ENCODE measurements at places on chromosomes 5 and 9.
A peak's percentile ranks its signal among the peaks of the same experiment; 100 is the strongest.

GRCh38 chr9:78939311-78940065 is 632.3 kb upstream of the TLE4 start:
- no peak for DNase-seq

DNA sequence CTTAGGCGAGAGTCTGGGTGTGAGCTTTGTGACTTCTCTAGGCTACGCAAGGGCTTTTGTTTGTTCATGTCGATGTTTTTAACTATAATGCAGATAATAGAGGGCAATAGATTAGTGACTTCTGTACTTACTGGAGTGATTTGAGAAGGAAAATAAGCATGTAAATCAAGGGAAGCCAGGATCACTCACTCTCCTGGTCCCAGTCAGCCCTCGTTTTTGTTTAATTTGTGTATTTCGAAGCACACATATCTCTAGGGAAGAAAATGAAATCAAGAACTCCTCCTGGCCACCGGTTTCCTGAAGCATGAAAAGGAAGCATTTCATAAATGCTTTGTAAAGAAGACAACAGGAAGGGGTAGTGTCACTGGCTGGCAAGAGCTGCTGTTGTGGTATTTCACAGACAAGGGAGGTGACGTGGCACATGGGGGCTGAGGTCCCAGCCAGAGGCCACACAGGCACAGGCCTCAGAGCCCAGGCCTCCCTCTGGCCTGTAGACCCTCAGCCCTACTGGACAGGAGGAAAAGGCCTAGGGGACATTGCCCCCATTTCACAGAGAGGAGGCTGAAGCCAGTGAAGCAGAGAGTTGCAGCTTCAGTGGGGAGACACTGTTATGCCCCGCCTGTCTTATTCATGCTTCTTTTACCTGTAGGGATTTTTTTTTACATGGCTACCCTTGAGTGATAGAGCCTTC is 34.1 kb downstream of the IRF1 start:
- DNase-seq, result peak; percentile 49

DNA sequence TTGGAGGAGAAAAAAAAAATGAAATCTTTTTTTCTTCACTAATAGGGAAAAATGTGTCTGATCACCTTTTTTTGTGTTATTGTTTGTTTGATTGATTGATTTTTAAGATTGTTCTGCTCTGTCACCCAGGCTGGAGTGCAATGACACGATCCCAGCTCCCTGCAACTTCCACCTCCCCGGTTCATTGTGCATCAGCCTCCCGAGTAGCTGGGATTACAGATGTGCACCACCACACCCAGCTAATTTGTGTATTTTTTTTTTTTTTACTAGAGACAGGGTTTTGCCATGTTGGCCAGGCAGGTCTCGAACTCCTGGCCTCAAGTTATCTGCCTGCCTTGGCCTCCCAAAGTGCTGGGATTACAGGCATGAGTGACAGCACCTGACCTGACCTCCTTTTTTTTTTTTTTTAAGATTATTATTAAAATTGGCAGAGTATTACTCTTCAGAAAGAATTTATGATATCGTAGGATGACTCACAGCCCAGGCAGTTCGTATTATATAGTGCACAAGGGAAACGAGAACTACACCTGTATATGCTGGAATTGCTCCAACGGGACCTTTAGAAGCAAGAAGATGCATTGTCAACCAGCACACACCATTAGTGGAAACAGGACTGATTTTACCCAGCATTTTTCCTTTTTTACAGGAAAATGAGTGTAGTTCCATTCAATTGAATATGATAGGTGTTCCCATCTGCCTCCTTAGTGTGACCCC is 27.7 kb downstream of the FUBP3 start:
- no peak for DNase-seq

- no peak for DNase-seq
Observed at GRCh38 chr5:30343707-30344106, 849.8 kb upstream of the CDH6 start.

DNA sequence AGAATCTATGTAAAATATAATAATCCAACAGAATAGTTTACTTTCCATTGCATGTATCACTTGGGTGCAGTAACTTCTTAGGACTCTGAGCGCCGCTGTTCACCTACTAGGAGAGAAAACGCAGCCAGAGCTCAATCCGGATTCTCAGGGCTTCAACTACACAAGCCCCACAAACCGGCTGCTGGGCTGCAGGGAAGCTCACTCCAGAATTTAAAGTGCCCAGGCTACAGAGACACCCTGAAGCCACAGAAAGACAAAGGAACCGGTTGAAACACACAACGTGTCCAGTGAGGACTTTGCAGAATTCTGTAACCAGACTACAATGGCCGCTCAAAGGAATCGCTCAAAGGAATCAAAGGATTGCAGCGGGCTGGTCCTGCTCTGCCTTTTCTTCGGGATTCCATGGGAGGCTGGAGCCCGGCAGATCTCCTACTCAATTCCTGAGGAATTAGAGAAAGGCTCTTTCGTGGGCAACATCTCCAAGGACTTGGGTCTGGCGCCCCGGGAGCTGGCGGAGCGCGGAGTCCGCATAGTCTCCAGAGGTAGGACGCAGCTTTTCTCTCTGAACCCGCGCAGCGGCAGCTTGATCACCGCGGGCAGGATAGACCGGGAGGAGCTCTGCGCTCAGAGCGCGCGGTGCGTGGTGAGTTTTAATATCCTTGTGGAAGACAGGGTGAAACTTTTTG is at the start of gene PCDHGA10:
Gene PCDHGA10, plus strand, starts transcription at position 134 of the 686 bp plus-strand sequence. Its CDS starts 189 bp downstream, at position 323.
- DNase-seq, result peak; percentile 67

GRCh38 chr9:101574731-101575333 is 19.9 kb downstream of the PPP3R2 start:
- no peak for DNase-seq

- no peak for DNase-seq
Observed at GRCh38 chr5:171810227-171810626, 24.6 kb downstream of the SMIM23 start.

- DNase-seq, result no peak
Observed at GRCh38 chr9:99340281-99340680, 118.2 kb downstream of the SEC61B start.

DNA sequence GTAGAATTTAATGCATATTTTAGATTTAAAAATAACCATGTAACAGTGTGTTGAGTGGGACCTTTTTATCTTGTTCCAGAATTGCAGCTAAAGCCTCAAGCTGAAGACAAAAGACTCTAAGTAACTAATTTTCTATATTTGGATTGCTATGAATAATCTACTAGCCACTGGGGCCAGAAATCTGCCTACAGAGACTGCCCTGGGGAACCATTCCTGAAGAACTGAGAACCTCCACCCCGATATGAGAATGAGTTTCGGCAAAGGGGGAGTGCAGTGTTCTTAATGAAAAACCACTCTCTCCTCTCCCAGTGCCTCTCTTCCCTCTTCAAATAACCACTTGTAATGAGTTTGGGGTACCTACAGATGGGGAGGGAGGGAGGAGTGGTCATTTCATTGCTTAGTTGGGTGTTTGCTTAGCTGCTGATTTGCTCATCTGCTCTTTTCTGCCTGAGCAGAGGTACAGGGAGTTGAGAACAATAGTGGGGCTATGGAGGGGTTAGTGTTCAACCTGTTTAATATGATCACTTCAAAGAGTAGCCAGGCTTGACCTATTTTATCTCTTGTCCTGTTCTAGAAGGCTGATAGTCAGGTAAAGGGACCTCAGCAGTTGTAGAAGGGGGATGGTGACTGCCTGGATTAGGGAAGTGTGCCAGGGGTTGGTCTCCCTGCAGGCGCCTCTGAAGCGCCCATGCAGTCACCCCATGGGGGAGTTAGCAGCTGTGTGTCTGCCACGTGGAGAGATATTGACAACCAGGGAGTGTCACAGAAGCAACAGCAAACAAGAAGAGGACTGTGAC is 47.7 kb downstream of the ATG10 start:
- DNase-seq, result no peak

DNA sequence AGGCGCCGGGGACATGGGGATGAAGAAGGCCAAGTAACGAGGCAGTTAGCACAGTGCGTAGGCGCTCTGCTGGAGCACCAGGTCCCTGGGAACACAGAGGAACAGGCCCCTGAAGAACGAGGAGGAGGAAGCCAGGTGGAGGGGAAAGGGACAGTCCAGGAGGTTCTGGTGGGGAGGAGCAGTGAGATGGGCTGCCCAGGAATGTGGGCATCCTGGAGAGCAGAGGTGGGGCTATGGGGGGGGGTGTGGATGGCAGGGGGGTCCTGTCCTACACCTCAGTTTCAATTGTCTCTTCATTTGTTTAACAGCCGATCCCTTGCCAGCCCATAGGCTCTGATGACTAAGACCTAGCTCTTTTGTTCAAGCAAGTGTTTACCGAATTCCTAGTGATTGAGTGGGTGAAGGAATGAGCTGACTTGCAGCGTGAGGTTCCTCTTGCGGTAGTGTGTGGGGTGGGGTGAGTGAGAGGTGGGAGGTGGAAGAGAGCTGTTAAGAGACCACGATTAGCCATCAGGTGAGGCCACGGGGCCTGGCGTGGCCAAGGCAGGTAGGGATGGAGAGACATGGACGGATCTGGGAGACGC is 8.4 kb upstream of the PHYHD1 start:
- DNase-seq, result no peak

DNA sequence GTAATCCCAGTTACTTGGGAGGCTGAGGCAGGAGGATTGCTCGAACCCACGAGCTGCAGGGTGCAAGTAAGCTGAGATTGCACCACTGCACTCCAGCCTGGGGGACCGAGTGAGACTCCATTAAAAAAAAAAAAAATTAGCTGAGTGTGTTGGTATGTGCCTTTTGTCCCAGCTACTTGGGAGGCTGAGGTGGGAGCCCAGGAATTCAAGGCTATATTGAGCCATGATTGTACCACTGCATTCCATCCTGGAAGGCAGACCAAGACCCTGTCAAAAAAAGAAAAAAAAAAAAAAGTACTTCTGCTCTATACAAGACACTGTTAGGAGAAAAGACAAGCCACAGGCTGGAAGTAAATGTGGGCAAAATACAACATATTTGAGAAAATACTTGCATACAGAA is 68.5 kb upstream of the FBXW11 start:
- no peak for DNase-seq

GRCh38 chr5:115840873-115841272 is 492 bp downstream of the ATG12 start:
- no peak for DNase-seq

GRCh38 chr5:154947778-154948177 is 6.9 kb downstream of the MRPL22 start:
- DNase-seq, result no peak

DNA sequence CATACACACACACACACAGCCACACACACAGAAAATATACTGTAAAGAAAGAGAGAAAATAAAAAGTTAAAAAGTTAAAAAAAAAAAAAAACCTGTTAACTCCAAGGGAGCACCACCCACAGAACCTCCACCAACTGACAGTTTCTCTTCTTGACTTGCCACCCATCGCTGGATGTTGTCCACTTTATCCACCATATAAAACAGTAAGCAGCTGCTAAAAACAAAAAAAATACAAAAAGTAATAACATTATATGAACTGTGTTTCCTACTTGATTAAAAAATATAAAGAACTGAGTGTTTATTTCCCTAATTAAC is 1.2 kb downstream of the PURA start:
- DNase-seq, result no peak

DNA sequence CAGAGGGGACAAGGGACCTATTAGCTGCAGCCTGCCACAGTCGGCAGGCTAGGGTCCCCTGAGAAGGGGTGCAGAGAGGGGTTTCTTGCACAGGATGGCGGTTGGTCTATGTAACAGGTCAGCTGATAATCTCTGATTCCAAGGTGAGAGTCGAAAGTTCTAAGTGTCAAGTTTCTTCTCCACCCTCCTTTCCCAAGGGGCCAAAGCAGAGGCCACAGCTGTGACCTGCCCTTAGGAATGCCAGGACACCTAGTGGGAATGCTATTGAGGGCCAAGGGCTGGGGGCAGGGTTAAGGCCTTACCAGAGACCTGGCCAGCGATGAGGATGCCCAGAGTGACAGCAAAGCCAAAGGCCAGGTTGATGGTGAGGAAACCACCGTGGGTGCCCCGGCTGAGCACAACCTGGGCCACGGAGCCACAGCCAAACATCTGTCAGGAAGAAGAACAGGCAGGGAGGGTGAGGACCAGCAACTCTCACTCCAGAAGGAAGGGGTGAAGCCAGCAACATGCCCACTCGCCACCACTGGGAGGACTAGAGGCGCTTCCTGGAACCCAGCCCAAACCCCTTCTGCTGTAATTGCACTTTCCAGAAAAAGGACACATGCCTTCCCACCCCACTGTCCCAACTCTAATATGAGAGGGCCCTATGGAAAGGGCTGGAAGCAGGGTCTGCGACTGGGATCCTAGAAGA is 3.8 kb downstream of the AQP3 start:
- DNase-seq, result no peak

DNA sequence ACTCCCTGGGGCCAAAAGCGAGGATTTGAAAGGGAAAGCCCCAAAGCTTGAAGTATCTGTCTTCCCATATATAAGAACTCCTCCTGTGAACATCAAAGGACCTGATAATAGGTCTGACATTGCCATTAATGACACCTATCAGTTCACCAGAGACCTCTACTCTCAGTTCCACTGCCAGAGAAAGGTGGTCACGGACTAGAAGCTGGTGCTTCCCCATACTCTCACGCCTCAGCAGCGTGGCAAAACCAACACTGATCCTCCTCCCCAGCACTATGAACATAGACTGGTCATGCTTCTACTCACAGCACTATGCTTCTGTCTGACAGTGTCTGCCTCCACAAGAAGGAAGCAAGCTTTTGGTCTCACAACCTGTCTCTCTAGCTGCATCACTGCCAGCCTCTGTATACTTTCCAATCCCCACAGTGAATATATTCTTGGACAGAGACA is 37.9 kb downstream of the NRG2 start:
- DNase-seq, result no peak

GRCh38 chr5:57202811-57203210 is 29.0 kb downstream of the GPBP1 start:
- no peak for DNase-seq

DNA sequence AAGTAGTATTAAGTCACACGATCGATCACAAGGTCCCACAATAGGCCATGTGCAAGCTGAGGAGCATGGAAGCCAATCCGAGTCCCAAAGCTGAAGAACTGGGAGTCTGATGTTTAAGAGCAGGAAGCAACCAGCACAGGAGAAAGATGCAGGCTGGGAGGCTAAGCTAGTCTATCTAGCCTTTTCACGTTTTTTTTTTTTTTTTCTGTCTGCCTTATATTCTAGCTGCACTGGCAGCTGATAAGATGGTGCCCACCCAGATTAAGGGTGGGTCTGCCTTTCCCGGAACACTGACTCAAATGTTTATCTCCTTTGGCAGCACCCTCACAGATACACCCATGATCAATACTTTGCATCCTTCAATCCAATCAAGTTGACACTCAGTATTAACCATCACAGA is 6.5 kb downstream of the PPIP5K2 start:
- DNase-seq, result no peak

Measured in stimulated activated effector memory CD8-positive, alpha-beta T cell treated with anti-CD3 and anti-CD28 coated beads, Interleukin-12 subunit alpha, Interleukin-12 subunit beta, amount 100 ng/mL, for 72 hours (primary cell).